ENCODE measurements at places on chromosomes 5 and 9.

GRCh38 chr5:135195270-135195608, 161.2 kb upstream of the PITX1 start:
- no peak for DNase-seq

GRCh38 chr5:126189862-126190261, 233.3 kb upstream of the GRAMD2B start:
- no peak for DNase-seq

DNA sequence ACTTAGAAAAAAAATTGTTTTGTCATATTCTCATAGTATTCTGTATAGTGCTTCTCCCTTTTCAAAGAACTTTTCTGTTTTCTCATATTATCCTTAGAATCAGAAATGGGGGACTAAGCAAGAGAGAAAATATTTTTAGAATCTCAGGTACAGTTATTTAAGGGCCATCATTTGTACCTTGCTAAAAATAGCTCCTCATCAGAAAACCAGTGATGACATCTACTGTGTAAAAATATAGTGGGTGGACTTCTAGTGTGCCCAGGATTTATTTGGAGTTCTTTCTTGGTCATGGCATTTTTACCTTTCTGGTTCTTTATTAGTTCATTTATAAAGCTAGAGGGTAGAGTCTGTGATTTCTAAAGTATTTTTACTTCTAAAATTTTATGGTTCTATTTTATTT, 82.5 kb downstream of the CSNK1G3 start:
- DNase-seq = no peak

GRCh38 chr5:96172436-96172835, 210.8 kb upstream of the ELL2 start:
- DNase-seq = peak; percentile 86

DNA sequence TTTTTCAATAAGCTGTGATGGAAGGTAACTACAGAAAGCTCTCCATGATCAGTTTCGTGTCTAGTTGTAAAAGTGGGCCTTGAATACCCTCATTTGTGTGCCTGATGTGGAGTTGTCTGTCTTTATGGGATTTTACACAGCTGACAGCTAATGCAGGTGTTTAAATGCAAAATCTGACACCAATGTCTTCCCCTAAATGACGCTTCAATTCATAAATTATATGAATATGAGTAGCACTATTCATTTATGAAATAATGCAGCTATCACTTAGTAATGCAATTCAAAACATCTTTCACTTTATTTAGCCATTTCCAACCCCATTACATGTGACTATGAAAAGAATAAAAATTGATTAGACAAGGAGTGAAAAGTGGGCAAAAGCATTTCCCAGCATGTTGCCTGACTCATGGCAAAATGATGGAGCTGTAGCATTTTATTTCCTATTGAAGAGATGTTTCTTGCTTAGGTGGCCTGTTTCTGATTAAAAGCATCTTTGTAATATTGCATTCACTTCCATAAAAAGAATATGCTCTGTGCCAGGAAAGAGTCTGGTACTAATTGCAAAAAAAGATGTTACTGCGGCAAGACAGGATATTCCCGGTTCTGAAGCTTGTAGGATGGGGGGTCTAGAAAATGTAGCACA, 116.7 kb upstream of the HAPLN1 start:
- no peak for DNase-seq

- DNase-seq = no peak
Measured at GRCh38 chr9:124349267-124349666, 66.0 kb downstream of the PSMB7 start.

GRCh38 chr9:87428659-87429058, 69.0 kb upstream of the DAPK1 start:
- no peak for DNase-seq

DNA sequence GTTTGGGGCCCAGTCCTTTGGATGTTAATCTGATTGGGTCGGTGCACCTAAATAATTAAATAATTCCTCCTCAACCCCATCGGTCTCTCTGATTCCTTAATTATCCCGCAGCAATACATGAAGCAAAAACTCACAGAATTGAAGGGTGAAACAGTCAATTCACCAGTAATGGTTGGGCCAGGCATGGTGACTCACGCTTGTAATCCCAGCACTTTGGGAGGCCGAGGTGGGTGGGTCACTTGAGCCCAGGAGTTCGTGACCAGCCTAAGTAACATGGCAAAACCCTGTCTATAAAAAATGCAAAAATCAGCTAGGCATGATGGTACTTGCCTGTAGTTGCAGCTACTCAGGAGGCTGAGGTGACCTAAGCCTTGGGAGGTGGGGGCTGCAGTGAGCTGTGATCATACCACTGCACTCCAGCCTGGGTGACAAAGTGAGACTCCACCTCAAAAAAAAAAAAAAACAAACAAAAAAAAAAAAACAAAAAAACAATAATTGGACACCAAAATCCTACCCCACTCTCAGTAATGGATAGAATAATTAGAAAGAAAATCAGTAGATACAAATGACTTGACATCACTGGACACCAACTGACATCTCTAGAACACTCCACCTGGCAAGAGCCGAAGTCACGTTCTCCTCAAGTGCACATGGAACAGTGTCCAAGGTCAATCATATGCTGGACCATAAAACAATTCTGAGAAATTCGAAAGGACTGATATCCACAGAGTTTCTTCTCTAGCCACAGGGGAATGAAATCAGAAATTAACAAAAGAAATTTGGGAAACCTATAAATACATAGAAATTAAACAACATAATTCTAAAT, 5.3 kb downstream of the ABO start:
- DNase-seq = no peak

- DNase-seq = peak; percentile 39
Measured at GRCh38 chr5:180135128-180135955, 63.8 kb upstream of the RNF130 start.

DNA sequence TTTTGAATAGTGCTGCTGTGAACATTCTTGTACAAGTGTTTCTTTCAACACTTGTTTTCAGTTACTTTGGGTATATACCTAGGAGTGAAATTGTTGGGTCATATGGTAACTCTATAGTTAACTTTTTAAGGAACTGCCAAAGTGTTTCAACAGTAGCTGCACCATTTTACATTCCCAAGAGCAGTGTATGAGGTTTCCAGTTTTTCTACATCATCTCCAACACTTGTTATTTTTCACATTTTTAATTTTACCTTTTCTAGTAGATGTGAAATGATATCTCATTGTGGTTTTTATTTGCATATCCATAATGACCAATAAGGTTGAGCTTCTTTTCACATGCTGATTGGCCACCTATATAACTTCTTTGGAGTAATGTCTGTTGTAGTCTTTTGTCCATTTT, 40.0 kb upstream of the FOXE1 start:
- DNase-seq = no peak

DNA sequence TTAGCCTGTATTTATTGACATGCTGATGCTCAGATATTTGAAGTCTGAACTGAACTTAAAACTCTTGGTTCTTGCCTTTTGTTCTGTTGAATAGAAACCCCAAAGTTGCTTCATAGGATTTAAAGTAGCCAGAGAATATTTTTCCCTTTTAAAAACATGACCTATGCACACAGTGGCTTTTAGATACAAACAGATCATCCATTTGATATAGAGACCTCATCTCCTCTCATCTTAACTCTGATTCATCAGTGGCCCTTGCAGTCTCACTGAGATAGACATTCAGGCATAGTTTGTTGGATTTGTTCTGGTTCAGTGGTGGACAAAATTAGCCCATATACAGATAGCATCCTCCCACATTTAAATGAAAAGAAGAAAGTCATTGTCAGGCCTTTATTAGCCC, 43.5 kb upstream of the PJA2 start:
- DNase-seq = peak; percentile 35

GRCh38 chr9:127174386-127175318, 52.2 kb upstream of the ANGPTL2 start:
- DNase-seq = no peak

DNA sequence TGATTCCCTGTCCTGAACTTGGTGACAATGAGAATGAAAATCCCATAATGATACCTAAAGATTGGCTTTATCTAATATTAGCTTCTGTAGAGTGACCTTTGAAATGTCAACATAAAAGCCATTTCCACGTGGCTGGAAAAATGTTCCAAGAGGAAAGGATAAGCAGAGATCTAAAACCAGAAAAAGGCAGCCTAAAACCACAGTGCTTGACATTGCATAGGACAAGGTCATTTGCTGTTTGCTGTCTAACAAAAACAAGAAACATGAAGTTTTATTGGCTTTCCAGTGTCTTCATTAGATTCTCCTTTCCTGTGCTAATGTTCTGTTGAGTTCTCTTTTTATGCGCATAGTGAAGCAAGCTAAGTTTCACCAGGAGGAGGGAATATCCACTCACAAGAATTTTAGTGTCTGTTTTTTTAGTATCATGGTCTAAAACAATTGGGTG, 44.6 kb downstream of the CPEB4 start:
- DNase-seq = no peak

- DNase-seq = no peak
Measured at GRCh38 chr9:21825637-21826036, 23.2 kb downstream of the MTAP start.

DNA sequence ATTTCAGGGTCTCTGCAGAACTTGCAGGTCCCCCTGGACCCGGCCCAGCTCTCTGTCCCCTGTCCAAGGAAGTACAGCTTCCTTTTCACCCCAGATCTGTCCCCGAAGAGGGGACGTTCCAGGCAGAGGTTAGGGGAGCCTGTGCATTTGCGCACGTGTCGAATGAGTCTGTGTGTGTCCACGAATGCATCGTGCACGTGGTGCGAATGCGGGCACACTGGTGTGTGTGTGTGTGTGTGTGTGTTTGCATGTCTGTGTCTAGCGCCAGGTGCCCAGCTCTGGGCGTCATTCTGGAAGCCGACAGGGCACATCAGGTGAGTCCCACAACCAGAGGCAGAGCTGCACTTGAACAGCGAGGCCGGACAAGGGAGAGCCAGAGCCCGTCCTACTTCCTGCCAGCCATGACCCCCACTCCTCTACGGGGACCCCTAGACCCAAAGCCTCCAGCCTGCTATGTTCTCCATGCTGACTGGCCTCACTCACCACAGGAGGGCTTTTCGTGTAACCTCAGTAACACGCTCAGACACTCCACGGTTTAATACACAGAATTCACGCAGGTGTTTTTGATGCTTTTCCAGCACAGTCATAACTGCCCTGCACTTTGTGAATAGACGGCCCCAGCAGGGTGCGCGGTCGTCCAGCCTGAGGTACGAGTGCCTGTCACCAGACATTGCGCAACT, 41.3 kb upstream of the CACNA1B start:
- no peak for DNase-seq

GRCh38 chr9:126111556-126111955, 215.1 kb upstream of the MVB12B start:
- DNase-seq = no peak

GRCh38 chr9:38160613-38161215, 91.7 kb upstream of the SHB start:
- DNase-seq = peak; percentile 61

DNA sequence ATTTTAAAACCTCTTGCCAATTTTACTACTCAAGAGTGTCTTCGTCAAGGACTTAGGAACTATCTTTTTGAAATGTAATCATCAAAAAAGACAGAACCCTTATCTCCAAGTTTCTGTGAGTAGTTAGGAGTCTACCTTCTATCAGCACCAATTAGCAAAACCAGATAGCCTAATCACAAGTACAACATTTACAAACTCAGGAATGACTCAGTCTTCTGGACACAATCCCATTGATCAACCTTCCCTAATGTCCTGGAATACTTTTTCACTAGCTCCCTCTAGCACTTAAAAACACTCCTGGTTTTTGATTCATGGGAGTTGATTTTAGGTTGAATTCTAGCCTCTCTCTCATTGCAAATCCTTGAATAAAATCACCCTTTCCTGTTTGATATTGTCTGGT, 680.7 kb downstream of the PRR16 start:
- peak; percentile 16 for DNase-seq

GRCh38 chr9:11933926-11934325, 759.3 kb upstream of the TYRP1 start:
- peak; percentile 93 for DNase-seq

GRCh38 chr5:135100011-135100410, 66.0 kb upstream of the PITX1 start:
- DNase-seq = no peak

DNA sequence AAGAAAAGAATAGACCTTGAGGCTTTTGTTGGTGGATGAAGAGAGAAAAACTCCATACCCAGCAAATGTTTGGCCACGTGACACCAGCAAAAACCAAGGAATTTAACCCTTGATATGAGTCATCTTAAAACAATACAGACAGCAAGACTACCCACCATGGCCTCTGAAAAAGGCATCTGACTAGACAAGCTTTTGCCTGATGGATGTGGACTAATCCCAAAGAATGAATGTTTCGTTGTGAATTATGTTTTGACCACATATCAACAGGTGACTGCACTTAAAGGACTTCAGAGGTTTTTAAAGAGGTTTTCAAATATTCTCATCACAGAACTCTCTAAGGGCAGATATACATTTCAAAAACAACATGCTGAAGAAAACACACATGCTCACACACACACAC, 33.0 kb upstream of the SLC1A3 start:
- peak; percentile 87 for DNase-seq

GRCh38 chr5:159345336-159345735, 15.0 kb upstream of the IL12B start:
- DNase-seq = no peak

- DNase-seq = no peak
Measured at GRCh38 chr9:4090491-4090890, 209.4 kb downstream of the GLIS3 start.

GRCh38 chr5:154749491-154749890, 5.7 kb upstream of the LARP1 start:
- DNase-seq = no peak

DNA sequence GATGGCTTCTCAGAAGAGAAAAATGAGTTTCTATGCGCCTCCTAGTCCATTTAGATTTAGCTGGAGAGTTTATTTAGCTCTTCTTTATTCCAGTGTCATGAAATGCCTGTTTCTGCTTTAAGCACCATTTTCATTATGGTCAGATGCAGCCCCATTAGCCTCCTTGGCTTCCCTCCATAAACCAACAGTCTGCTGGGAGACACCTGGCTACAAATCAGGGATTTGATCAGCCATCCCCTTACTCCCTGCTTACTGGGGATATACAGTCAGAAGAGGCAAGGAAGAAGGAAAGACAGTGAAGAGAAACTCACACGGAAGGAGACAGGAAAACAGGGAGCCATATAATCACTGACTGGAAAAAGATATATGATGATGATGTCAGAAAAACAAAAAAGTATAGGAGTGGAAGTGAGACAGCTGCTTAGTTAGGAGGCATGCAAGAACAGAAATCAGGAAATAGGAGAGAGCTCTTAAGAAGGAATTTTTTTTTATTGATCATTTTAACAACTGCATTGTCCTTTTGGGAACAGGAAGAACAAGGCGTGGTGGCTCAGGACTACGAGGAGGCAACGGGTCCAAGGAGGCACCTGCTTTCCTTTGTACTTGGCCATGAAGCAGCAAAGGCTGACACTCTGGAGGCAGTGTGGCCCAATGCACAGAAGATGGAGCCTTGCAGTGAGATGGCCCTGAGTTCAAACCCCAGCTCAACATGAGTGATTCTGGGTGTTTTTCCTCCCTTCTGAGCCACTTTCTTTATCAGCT, 56.1 kb downstream of the MED27 start:
- no peak for DNase-seq

GRCh38 chr5:7073666-7074065, 322.3 kb upstream of the ADCY2 start:
- DNase-seq = no peak

- peak; percentile 72 for DNase-seq
Measured at GRCh38 chr5:171975262-171975876, 31.1 kb downstream of the FBXW11 start.
